Large intestine (tissue), 12 donors: ENCODE measurements at places on chromosomes 1 and 21. TPM values are rescaled to one million over a fixed set of nuclear protein-coding genes. Genes with fewer than 3 reads are reported as not detected.

Gene FTCD
- polyA plus RNA-seq, result 61.8 TPM

Gene SOX13
- polyA plus RNA-seq, result 34.0 TPM

Gene ELAVL4
- polyA plus RNA-seq, result 25.1 TPM

DNA sequence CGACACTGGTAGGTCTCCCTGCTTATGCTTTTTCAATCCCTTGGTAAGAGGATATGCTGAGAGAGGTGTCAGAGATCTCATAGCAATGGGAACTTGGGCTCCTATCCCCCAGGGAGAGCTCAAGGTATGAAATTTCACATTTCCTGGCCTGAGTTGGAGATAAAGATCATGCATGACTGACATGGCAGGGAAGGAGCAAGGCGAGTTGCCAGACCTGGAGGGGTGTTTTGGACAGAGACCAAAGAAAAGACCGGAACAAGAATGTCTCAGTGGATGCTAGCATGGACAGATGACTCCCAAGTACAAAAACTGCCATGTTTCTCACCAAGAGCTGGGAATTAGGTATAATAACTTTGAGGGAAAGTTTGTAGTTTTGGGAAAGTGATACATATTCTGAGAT, 334.1 kb upstream of the B3GALT2 start:
- no peak for DNase-seq
- H3K27ac ChIP-seq, result no peak overlapping the region
- H3K4me1 ChIP-seq, result no peaks in the 10 kb centered on the region
- no peaks in the 10 kb centered on the region for H3K27me3 ChIP-seq
- no peak overlapping the region for H3K4me3 ChIP-seq
- no peaks in the 10 kb centered on the region for H3K36me3 ChIP-seq
